ENCODE measurements at places on chromosomes 4 and X. TPM values are rescaled to one million over a fixed set of nuclear protein-coding genes. Genes with fewer than 3 reads are reported as not detected.

HAND2 gene
- 43.4 TPM for total RNA-seq

SPIN4 gene
- total RNA-seq = 3.8 TPM

HSFX1 gene
- total RNA-seq = 7.9 TPM

DNA sequence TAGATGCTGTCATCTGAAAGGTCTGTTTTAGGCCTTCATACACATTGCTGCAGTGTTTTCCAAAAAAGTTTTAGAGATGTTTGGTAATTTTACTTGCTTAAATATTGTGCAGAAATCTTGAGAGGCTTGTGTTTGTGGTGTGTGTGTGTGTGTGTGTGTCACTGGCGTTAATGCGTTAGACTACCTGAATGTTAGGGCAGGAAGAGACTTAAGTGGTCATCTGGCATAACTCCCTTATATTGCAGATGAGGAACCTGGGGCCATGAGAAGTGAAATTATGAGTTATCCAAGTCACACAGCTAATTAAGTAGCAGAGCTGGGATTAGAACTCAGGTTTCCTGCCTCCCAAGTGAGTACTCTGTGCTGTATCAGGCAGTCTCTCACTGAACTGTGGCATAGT is 1.4 kb downstream of the LSM6 start:
- no peak overlapping the region for H3K4me3 ChIP-seq
- no peaks in the 10 kb centered on the region for H3K27me3 ChIP-seq
- no peak overlapping the region for H3K27ac ChIP-seq
- H3K4me1 ChIP-seq = peaks cover 8% of the 10 kb centered on the region
- no peak for DNase-seq
- no peaks in the 10 kb centered on the region for H3K36me3 ChIP-seq

- DNase-seq = no peak
- H3K27ac ChIP-seq = no peak overlapping the region
- H3K36me3 ChIP-seq = peaks cover 9% of the 10 kb centered on the region
- no peaks in the 10 kb centered on the region for H3K4me1 ChIP-seq
Observed at GRCh38 chr4:169604131-169604900, 8.1 kb downstream of the NEK1 start.

- no peaks in the 10 kb centered on the region for H3K4me1 ChIP-seq
- H3K27ac ChIP-seq = no peak overlapping the region
- no peaks in the 10 kb centered on the region for H3K36me3 ChIP-seq
- no peak overlapping the region for H3K4me3 ChIP-seq
- no peaks in the 10 kb centered on the region for H3K27me3 ChIP-seq
Observed at GRCh38 chrX:16484338-16484737, 165.6 kb upstream of the S100G start.

DNA sequence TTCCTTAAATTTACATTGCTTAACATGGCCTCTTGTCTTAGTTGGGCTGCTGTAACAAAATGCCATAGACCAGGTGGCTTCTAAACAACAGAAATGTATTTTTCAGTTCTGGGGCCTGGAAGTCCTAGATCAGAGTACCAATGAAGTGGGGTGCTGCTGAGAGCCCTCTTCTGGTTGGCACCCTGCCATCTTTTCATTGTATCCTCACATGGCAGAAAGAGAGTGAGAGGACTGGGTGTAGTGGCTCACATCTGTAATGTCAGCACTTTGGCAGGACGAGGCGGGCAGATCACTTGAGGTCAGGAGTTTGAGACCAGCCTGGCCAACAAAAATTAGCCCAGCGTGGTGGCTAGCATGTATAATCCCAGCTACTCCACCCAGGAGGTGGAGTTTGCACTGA is 12.0 kb upstream of the KLB start:
- H3K4me1 ChIP-seq = no peaks in the 10 kb centered on the region
- no peak overlapping the region for H3K27ac ChIP-seq
- no peak overlapping the region for H3K4me3 ChIP-seq

DNA sequence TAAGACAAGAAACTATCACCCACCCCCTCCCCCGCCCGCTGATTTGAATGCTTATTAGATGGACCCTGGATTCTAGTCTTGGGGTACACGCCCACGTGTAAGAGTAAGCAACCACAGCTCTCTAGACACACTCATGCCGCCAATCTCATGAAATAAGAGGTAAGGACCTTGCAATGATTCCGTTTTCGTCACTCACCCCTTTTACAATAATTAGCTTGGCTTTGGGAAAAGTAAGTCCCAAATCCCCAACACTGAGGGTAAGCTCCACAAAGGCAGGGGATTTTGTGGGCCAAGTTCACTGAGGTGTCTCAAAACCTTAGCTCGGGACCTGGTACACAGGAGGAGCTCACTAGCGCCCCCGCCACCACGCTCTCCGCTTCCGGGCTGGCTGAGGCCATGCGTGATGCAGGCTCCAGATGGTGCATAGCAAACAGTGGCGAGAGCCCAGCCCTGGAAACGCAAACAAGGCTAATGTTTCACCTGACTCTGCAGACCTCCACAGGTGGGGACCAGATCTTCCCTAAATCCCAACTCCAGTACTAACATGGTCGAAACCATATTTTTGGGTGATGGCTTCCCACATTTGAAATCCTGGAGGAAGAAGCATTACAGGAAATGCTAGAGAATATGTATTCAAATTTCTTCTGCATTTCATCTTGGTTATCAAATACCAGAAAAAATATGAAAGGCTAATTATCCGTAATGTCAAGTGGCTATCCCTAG is 4.1 kb downstream of the PLAC8 start:
- peak; percentile 94 for DNase-seq
- peak overlapping the region; percentile 67 for H3K4me3 ChIP-seq
- peaks cover 22% of the 10 kb centered on the region for H3K4me1 ChIP-seq
- peak overlapping the region; percentile 87 for H3K27ac ChIP-seq

Data from transverse colon (tissue), 4 donors.